ENCODE measurements at places on chromosomes 1 and 21. TPM values are rescaled to one million over a fixed set of nuclear protein-coding genes. Genes with fewer than 3 reads are reported as not detected.

DNA sequence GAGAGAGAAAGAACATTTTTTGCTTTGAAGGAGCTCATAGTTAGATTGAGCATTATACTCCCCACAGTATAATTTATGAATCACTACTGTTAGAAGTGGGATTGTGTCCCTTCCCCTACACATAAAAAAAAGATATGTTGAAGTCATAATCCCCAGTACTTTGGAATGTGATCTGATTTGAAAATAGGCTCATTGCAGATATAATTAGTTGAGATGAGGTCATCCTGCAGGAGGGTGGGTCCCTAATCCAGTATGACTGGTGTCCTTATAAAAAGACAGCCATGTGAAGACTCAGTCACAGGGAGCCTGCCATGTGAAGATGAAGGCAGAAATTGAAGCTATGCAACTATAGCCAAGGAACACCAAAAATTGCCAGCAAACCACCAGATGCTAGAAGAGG is 76.4 kb downstream of the TGFB2 start:
- no peak for DNase-seq

DNA sequence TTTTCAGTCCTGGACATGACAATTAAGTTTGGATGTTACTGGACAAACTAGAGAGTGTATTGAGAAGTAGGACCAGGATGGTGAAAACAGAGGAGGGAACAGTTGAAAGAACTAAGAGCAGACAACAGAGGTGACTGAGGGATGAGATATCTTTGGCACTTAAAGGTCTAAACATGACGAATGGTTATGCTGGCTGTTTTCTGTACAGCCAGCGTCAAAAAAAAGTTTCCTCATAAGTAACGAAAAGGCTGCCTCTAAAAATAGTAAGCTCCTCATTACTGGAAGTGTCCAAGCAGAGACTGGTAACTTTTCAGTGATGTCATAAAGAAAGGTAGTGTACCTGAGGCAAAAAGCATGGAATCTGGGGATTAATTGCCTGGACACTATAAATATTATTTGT is 35.2 kb upstream of the AK4 start:
- DNase-seq = no peak

- peak; percentile 70 for DNase-seq
Measured at GRCh38 chr1:199859491-199859933, 168.0 kb upstream of the NR5A2 start.

GRCh38 chr1:18045203-18045602 is 62.4 kb upstream of the IGSF21 start:
- DNase-seq = no peak

- DNase-seq = no peak
Measured at GRCh38 chr1:20530306-20530705, 22.1 kb upstream of the FAM43B start.

DNA sequence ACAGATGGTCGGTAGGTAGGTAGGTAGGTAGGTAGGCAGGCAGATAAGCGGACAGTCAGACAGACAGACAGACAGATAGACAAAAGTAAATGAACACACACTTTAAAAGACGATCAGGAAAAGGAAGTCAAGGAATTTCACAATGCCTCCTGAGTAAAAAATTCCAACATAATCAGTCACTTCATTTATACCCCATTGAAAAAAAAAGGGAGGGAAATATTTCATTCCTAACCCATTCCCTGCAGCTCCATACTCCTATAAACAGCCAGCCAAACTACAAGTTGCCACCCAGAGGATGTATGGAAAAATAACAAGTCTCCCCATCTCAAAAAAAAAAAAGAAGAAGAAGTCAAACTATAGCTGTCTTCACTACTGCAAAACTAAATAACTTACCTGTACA is 43.4 kb downstream of the ZZZ3 start:
- no peak for DNase-seq

GRCh38 chr1:119676571-119677206 is 28.6 kb upstream of the ZNF697 start:
- no peak for DNase-seq

DNA sequence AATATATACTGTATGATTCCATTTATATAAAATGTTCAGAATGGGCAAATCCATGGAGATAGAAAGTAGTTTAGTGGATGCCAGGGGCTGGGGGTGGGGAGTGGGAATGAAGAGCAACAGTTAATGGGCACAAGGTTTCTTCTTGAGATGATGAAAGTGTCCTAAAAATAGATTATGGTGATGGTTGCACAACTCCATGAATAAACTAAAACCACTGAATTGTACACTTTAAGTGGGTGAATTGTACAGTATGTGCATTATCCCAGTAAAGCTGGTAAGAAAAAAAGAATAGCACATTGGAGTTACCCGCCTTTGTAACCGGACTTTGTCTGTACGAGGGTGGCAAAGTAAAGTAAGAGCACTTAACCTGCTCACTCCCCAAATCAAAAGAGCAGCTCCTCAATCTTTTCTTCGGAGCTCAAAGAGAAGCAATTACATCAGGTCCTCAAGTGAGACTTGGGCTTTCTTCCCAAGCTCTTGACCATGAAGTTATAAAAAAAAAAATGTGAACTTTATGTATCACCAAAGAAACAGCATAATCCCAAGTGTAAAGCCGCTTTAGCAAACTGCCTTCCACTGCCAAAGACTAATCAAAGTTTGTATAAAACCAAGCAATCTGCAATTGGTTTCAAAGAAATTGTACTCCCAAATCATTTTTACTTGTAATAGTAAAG is 32.1 kb downstream of the ALDH9A1 start:
- DNase-seq = no peak

DNA sequence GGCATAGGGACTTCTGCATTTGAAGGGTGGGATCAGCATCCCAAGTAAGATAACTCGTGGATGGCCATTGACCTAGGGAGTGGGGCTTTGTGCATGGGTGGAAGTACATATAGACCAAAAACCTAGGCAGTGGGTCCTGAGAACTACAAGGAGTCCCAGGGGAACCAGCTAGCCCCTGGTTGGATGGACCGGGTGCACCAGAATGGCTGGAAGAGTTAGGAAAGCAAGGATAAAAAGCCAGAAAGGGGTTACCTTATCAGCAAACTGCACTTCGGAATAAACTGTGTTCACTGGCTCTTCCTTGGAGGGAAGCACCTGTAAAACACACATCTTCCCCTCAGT is 26.6 kb upstream of the SLAMF6 start:
- DNase-seq = no peak

- no peak for DNase-seq
Measured at GRCh38 chr1:107169615-107170014, 28.8 kb downstream of the NTNG1 start.

DNA sequence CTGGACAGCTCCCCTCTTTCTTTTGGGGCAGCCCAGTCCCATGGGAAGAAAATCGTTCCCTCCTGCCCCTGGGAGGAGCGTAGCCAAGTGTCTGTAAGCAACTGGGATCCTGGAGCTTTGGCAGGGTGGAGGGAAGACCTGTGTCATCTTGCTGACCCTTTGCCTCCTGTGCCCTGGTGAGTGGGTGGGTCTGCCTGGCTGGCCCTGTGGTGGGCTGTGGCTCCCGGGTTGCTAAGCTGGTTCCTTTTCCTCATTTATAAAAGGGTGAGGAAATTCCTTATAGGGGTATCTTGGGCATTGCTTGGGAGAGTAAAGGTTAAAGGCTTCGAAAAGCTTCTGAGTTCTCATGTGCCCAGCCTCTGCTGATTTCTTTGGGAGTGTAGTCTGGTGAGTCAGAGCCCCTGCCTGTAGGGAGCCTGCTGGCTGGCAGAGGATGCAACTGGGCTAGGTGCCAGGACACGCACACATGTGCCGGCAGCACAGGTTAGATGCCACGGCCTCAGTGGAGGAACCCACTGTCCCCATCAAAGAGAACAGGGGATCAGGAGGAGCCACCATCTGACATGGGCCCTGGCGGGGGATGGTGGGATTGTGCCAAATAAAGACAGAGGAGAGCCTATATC is 85.2 kb downstream of the ARHGEF10L start:
- DNase-seq = peak; percentile 93

ACTL8 gene
- not detected for total RNA-seq

TRABD2B gene
- 1.7 TPM for total RNA-seq

S100B gene
- not detected for total RNA-seq

Data from MG63 (cell line).